ENCODE measurements at places on chromosomes 5 and 9.

GRCh38 chr9:92974161-92974661, 26.9 kb downstream of the FGD3 start:
- no peak for DNase-seq

DNA sequence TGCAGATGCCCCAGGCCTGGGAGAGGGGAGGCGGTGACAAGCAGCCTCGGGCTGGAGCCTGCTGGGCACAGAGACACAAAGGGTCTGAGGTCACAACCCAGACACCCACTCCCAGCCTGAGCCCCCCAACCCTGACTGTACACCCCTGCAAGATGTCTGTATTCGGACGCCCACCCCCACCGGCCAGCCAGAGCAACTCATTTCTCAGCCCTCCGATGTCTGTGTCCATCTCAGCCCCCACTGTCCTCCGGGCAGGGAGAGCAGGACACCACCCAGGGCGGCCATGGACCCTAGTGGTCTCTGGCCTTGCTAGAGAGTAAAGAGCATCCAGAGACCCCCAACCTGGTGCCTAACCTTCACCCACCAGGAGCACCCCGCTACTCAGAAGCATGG, 3.9 kb downstream of the LCN12 start:
- DNase-seq: no peak

DNA sequence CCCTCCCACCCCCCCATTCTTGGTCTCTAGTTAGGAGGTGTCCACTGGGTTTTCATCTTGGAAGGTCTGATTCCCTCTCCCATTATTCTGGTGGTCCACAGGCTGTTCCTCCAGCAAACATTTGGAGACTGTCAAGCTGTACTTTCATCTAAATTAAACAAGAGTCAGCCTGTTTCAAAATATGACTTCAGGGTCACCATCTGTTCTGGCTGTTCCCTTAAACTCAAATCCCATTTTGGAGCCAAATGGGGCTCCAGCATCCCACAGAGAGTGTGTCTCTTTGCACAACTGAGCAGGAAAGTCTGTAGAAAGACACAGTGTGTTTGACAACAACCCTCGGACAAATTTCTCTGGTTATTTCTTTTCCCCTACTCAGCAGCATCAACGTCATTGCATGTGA, 20.5 kb downstream of the COL15A1 start:
- no peak for DNase-seq

GRCh38 chr9:114607671-114608524, 3.2 kb upstream of the TMEM268 start:
- DNase-seq: no peak

DNA sequence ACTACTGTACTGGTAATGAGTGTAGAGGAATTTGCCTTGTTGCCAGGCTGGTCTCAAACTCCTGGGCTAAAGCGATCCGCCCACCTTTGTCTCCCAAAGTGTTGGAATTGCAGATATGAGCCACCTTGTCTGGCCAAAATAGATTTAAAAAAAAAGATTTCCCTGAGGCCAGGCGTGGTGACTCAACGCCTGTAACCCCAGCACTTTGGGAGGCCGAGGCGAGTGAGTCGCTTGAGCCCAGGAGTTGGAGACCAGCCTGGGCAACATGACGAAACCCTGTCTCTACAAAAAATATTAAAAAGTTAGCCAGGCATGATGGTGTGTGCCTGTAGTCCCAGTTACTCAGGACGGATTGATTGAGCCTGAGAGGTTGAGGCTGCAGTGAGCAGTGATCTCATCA, 62.5 kb downstream of the IPO11 start:
- DNase-seq: no peak

DNA sequence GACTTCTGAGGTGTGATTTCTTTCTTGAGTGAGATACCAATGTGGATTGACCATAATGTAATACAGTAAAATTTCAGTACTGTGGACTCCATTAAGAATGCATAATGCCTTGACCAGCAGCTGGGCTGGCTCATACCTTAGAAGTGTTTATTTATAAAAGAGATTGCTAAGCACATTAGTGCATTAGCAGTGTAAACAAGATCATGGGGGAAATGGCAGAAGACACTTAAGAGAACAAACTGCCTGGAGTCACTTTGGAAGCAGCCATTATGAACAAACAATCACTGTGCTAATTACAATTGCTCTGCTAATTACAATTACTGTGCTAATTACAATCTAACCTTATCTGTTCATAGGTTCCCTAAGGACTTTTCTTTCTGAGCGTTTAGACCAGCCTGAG, 104.2 kb downstream of the TRIM32 start:
- DNase-seq: no peak

DNA sequence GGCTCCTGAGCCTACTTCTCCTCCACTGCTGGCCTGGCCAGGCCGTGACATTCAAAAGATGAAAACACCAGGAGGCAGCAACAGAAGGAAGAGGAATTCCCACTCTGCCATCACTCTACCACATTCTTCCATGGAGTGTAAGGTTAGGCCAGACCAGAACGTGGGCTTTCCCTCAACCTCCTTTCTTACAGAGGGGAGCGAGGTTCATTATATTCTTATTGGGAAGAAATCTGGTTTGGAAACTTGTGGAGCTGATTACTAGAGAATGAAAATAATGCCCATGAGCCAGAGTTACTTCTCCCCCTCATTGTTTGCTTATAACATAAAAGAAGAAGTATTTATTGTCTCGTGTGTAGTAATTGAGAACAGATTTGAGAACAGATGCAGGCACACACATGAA, 136.3 kb upstream of the BASP1 start:
- no peak for DNase-seq

DNA sequence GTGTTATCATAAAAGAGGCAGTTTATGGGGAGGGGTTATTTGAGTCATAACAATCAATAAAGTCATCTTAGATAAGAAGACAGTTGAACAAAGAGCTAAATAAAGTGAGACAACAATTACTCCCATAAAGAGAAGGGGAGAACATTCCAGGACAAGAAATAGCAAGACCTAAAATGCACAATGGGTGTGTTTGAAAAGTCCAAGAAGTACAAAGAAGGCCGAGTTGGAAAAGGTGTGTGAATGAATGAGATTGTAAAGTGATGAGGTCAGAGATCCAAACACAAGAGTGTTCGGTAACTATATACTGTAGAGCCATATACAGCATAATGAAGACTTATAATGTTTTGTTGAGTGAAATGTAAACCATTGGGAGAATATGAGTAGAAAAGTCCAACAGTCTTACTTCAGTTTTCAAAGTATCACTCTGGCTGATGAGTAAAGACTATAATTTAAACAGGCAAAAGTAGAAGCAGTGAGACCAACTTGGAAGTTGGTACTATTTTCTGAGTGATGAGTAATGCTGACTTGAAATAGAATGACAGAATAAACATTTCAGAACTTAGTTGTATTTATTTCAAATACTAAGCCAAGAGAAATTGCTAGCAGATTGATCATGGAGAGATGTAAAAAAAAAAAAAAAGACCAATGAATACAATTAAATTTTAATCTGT, 868.7 kb upstream of the CDH9 start:
- no peak for DNase-seq

DNA sequence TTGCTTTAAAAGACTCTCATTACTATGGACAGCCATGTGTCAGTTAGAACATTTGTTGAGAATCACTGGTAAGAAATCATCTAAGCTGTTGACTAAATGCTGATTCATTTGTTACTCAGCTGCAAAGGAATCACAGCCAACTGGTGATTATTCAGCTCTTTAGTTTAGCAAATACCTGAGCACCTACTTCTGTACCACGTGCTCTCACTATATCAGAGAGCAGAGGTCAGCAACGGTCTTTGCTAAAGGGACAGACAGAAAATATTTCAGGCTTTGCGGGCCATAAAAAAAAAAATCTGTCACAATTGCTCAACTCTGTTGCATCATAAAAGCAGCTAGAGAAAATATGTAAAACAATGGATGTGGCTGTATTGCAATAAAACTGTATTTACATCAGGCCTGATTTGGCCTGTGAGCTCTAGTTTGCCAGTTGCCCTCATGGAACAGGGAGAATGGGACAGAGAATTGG, 377.6 kb downstream of the DNAH5 start:
- DNase-seq: no peak

DNA sequence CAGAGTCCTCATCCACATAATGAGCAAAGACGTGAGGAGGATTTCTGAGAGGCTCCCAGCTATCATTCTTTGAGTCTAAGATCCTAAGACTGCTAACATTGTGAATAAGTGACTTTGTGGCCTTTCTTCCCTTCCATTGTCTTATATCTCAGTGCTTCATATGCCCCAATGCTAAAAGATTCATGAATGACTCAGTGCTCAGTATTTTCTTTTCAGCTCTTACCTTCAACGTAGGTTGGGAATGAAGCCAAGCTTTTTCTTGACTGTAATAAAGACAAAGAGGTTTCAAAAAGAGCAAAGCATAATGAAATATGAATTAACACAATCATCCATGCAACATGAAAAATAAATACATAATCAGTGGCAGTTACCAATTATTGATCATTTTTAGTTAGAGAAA, 146.4 kb downstream of the ENTREP1 start:
- DNase-seq: no peak

DNA sequence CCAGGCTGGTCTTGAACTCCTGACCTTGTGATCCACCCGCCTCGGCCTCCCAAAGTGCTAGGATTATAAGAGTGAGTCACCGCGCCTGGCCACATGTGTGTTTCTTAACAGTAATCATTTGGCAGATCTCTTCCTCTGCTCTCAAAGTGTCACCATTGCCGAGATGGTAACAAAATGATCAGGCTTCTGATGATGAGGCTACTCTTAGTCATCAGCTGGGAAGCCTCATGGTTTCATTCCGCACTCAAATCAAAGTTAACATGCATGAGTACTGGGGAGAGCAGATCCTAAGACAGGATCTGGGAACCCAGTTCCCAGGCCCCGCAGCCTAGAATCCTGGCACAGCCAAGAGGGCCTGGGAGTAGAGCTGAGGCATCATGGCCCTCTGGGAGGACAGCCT, 27.4 kb downstream of the BARHL1 start:
- DNase-seq: no peak

GRCh38 chr9:116726602-116727001, 39.5 kb downstream of the TRIM32 start:
- DNase-seq: no peak

GRCh38 chr9:4237748-4238511, 61.9 kb downstream of the GLIS3 start:
- DNase-seq: no peak

DNA sequence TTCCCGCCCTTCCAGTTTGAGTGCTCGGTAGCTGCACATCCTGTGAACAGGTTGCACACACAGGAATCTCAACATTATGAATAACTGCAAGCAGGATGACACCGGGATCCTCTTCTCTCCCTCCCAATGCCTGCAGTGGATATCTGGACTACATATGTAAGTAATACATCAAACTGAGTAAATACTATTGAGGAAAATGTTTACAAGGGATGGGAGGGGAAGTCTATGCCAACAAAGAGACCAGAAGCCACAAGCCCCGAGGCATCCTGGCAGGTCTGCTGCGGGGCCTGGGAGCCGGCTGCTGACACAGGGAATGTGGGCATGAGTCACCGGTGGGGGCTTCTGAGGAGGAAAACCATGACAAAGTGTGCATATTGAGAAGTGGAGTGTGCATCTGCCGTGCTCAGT, 8.6 kb upstream of the ANKRD33B start:
- DNase-seq: no peak

GRCh38 chr9:134571946-134572917, 69.4 kb upstream of the COL5A1 start:
- DNase-seq: no peak

DNA sequence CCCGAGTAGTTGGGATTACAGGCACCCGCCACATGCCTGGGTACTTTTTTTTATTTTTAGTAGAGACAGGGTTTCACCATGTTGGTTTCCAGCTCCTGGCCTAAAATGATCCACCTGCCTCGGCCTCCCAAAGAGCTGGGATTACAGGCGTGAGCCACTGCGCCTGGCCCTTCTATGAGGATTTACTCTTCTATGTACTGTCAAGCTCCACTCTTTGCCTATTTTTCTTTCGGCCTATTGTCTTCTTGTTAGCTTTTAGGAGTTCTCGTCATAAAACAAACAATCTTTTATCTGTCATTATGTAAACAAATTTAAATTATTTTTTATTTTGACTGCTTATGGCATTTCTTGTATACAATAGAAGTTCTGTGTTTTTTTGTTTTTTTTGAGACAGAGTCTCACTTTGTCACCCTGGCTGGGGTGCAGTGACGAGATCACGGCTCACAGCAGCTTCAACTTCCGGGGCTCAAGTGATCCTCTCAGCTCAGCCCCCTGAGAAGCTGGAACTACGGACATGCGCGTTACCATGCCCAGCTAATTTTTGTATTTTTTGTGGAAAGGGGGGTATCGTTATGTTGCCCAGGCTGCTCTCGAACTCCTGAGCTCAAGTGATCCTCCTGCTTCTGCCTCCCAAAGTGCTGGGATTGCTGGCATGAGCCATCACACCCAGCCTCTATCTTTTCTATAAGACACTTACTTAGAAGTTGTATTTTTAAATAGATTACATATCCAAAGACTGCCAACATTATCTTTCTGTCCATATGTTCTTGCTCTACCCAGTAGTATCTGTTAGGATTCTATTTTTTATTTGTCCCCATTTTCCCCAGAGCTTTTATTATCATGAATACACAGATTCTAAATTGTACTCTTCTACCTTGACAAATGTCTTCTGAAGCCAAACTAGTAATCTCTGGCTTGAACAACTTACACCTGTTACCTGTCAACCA, 29.2 kb downstream of the CSNK1A1 start:
- DNase-seq: no peak

DNA sequence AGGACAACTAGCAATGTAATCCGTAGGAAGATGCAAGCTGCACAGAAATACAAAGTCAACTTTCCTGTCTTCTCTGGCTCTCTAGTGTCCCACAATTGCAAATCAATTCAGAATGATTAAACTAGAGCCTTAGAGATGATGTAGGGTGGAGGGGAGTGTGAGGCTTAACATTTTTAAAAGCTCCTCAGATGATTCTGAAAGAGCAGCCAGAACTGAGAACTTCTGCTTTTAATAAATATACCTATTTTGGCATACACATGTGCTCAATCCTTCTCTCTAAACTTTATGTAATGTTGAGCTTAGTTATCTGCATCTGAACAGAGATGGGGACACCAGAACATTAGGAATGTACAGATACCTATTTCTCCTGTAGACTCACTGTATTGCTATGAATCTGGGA, 139.9 kb upstream of the APC start:
- DNase-seq: no peak

- no peak for DNase-seq
Measured at GRCh38 chr5:171365351-171365750, 22.3 kb upstream of the NPM1 start.

DNA sequence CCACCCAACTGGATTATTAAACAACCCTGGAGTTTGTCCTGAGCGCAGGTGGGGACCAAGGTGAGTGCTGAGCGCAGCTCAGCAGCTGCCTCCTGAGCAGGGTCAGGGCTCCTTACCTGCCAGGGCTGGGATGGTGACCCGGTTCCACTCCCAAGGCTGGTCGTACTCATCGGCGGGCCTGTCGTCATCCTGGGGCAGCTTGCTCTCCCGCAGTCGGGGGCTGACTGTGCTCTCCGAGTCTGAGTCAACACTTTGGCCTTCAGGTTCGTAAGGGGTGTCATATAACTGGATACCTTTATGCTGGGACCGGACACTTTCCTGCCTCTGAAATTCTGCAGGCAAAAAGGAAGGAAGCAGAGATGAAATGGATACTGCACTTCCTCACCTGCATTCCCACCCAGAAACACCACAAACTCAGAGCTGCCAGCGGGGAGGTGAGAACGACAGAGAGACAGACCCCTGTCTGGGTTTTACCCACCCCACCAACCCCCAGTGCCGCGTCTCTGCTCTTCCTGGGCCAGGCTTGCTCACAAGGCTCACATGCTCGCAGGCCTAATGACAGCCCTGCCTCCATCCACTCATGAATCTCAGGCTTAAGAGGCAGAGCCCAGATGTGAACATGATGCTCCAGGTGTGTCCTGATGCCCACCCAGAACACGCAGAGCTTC, 70.7 kb upstream of the SLC25A51 start:
- DNase-seq: no peak

Measured in central memory CD4-positive, alpha-beta T cell (primary cell).